ENCODE measurements at places on chromosomes 5 and 9. TPM values are rescaled to one million over a fixed set of nuclear protein-coding genes. Genes with fewer than 3 reads are reported as not detected.

The OXCT1 gene
- 65.5 TPM for polyA plus RNA-seq

The MOB3B gene
- polyA plus RNA-seq, result 22.6 TPM

The FAM200C gene
- polyA plus RNA-seq, result 13.5 TPM

The PCDHA9 gene
- 0.04 TPM for polyA plus RNA-seq

The TMEFF1 gene
- 5.5 TPM for polyA plus RNA-seq

The CTXN3 gene
- 0.09 TPM for polyA plus RNA-seq

DNA sequence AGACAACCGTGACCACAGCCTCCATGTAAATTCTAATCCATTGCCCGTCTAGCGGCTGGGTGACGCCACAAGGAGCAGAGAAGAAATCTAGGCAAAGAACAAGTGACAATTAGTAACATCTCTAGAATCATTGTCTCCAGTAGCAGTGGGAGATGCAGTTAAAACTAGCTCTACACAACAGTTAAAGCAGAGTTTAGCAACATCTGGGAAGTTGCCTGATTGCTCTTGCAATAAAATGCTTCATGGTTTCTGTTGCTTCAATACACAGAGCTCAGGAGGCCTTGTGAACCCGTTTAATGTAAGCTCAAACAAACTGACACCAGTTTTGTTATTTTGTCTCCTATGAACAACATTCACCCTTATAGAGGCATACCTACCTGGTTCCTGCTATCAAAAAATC lies 369.8 kb upstream of the PDE4D start:
- no peak for DNase-seq

DNA sequence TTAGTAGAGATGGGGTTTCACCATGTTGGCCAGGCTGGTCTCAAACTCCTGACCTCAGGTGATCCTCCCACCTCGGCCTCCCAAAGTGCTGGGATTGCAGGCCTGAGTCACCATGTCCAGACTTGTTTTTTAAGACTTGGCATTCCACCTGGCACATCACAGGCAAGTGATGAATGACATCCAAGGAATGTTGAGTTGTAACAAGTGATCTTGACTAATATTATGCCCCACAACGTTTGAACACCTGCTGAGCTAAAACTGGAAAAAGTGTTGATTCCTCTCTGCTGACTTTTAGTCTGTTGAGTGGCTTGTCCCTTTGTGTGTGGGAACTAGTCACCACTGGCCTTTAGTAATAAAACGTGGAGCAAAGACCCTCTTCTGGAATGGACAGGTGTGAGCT lies 54.6 kb downstream of the SUB1 start:
- no peak for DNase-seq

GRCh38 chr5:15365070-15365469 lies 134.9 kb upstream of the FBXL7 start:
- no peak for DNase-seq

DNA sequence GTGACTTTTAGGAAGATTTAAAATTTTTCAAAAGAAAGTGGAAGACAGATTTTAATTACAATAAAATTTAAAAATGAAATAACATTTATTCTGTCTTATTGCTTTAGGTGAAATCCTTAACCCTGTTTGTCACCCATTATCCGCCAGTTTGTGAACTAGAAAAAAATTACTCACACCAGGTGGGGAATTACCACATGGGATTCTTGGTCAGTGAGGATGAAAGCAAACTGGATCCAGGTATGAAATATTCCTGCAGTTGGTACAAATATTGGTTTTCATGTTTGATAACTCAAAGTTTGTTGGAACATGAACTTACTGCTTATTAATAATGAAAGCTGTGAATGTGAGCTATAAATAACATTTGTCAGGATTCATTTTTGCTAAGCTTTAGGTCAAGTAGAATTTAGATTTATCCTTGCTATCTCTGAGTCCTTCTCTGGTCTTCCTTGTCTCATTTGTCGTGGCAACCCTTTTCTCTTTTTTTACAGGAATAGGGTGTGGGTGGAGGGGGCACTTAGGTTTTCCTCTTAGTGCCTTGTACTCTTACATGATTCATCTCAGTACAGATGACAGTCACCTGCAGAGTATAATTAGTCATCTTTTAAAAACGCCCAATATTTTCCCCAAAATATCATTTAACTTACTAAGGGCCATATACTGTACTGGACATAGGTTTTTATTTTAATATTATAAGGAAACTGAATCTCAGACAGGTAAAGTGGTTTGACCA lies 95.3 kb upstream of the RASGRF2 start:
- no peak for DNase-seq

- DNase-seq, result no peak
Measured at GRCh38 chr5:36344899-36345298, 43.2 kb upstream of the RANBP3L start.

DNA sequence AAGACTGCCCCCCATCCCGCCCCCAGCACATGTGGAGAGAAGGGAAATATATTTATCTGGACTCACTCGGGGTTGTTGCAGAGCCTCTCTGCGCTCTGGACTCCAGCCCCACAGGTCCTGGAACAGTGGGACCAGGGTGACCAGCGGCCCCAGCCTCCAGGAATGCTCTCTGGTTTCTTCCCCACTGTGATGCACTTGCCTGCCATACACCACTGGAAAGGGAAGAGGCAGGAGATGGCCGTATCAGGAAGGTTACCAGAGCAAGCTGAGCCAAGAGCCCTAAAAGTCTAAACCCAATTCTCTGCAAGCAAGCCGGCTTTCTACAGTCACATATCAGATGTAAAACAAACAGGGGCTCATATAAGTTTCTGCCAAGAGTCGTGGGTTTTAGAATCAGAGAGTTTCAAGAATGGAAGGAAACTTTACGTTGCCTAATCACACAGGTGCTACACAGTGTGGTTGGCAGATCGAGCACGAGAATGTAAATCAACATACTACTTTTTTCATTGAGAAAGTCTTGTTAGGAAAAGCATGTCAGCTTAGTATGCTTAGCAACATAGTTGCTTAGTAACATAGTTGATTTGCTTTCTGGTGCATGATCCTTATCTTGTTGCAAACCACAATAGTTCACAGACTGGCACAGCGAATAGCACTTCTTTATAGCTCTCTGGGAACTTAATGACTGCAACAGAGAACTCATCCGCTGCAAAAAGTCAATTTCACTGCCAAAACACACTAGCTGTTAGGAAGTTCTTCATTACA lies 201.2 kb downstream of the TARS1 start:
- no peak for DNase-seq

DNA sequence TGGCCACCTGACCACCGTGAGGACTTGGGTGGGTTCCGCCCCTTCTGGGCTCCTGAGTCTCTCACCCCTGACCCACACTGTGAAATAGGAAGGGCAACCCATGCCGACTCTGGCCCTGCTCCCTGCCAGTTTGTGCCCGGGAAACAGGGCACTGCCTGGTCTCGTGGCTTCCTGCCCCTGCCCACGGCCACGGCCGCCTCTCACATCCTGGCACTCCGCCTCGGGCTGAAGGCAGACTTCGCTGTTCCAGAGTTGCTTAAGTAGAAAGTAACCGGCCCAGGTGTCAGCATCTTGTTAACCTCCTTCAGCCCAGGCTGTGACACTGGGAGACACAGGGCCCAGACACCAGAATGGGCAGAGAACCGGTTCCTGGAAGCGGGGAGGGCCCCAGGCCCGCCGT lies 68.7 kb upstream of the RNU6ATAC start:
- DNase-seq, result no peak

GRCh38 chr5:88770276-88771257 lies 112.4 kb downstream of the MEF2C start:
- no peak for DNase-seq

DNA sequence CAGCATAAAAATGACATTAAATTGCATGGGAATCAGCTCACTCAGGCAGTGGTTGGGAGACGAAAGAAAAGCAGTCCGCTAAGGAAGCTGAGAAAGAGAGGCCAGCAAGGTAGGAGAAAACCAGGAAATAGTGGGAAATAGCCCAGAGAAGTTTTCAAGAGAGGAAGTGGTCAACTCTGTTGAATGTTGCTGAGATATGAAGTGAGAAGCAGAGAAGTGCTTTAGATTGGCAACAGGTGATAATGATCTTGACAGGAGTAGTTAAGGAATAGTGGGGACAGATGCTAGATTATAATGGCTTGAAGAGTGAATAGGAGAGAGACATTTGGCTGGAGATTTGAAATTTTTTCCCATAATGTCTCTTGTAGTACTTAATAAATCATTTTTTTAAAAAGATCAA lies 30.8 kb downstream of the CNTRL start:
- DNase-seq, result no peak

DNA sequence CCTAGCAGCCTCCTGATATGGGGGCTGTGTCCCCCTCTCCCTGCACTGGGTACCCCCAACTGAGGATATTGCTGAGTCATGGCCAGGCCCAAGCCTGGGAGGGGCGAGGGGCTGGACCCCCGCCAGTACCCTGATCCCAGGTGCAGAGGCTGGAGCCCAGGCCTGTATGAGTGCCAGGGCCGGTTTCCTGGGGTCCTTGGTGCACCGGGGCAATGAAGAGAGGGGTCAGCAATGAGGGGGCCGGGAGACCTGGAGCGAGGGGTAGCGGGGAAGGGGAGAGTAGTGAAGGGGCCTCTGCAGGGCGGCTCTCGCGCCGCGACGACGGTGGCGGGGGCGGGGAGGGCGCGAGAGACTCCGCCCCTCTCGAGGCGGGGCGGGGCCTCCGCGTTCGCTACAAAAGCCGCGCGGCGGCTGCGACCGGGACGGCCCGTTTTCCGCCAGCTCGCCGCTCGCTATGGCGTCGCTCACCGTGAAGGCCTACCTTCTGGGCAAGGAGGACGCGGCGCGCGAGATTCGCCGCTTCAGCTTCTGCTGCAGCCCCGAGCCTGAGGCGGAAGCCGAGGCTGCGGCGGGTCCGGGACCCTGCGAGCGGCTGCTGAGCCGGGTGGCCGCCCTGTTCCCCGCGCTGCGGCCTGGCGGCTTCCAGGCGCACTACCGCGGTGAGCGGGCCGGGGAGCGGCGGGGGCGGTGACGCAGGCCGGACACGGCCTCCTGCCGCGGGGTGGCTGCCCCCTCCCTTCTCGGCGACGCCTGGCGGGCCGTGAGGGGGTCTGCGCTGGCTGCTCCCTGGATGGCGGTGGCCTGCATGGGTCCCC lies at the start of gene SQSTM1:
SQSTM1 (plus strand) TSS at position 423 of the 815 bp plus-strand sequence; CDS start at position 455, 32 bp downstream.
- peak; percentile 77 for DNase-seq
